ENCODE measurements at places on chromosomes 5 and 9.
A peak's percentile ranks its signal among the peaks of the same experiment; 100 is the strongest.

GRCh38 chr5:140424135-140424534 is 22.5 kb downstream of the ANKHD1 start:
- no peak for DNase-seq

GRCh38 chr9:27933210-27934025 is 360.1 kb upstream of the C9orf72 start:
- DNase-seq, result no peak

GRCh38 chr9:109908459-109909390 is 128.7 kb downstream of the PALM2AKAP2 start:
- DNase-seq, result no peak

GRCh38 chr5:108728566-108729241 is 19.0 kb upstream of the FER start:
- DNase-seq, result no peak

GRCh38 chr9:90141723-90142122 is 500.9 kb downstream of the DIRAS2 start:
- DNase-seq, result no peak

- no peak for DNase-seq
Observed at GRCh38 chr9:2227144-2227867, 212.2 kb downstream of the SMARCA2 start.

- no peak for DNase-seq
Observed at GRCh38 chr9:78664370-78664769, 367.4 kb downstream of the PSAT1 start.

GRCh38 chr5:149333711-149334443 is 11.4 kb upstream of the GRPEL2 start:
- DNase-seq, result no peak

DNA sequence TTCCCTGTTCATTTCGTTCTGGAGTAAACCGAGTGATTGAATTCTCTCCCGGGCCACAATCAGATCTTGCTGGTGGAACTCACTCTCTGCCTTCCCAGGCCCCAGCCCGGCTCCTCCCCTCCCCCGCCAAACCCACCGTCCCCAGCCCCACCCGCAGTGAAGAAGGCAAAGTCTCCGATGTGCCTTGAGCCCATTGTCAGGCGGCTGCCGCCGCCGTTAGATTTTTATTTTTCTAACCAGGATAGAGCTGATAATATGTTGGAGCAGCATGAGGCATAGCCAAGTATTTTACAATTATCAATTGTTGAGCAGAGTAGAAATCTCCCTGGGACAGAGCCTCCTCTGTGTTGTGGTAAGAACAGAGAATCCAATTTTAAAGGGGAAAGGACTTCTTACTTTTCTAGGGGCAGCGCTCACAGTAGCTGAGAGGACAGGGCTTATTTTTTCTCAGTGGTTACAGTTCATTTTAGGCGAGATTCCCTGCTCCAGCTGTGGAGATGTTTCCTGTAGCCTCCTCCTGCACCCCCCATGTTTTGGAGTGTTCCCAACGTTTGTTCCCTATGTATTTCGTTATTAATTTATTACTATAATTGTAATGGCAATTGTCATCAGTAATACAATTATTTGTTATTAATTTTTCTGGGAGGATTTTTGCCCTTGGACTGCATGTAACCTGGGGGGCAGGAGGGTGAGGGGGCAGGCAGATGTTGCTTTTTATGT is 1.3 kb downstream of the PSAT1 start:
- DNase-seq, result peak; percentile 41

- no peak for DNase-seq
Observed at GRCh38 chr9:19137282-19137681, 10.0 kb upstream of the PLIN2 start.

GRCh38 chr9:114606068-114606467 is 5.0 kb upstream of the TMEM268 start:
- no peak for DNase-seq

DNA sequence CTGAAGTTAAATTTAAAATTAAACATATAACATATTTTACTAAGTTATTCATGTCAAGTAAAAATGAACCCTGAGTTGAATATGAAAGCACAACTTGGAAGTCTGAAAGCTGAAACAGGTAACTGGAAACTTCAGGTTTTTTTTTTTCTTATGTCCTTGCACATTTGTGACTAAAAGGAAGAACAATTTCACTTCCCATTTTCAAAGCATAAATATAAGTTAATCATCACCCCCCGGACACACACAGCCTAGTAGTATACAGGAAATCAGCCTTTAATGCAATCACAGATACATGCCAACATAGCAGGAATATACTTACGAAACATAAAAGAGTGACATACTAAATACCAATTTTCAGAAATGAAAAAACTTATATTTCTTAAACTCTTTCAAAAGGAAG is 225.9 kb downstream of the RFX3 start:
- DNase-seq, result no peak

- no peak for DNase-seq
Observed at GRCh38 chr5:38780945-38781344, 64.9 kb upstream of the OSMR start.

GRCh38 chr5:77302247-77302646 is 91.8 kb downstream of the PDE8B start:
- no peak for DNase-seq

GRCh38 chr9:2722715-2723114 is 5.4 kb downstream of the KCNV2 start:
- no peak for DNase-seq

- DNase-seq, result no peak
Observed at GRCh38 chr9:97411440-97411788, 482 bp upstream of the TDRD7 start.

DNA sequence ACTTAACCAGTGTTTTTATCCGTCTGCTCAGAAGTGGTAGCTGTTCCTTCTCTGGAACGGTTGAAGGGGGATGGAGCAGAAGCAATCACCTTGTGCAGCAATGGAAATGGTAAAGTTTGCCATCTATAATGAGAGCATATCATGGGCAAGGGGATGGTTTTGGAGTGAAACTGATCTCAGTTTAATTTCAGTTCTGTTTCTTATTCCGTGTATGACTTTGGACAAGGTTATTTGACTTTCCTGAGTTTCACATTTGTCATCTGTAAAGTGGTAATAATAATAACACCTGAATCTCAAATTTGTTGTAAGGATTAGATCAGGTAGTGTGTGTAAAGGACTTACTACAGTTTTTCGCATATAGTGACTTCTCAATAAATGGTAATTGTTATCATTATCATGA is 106.1 kb downstream of the PCSK1 start:
- DNase-seq, result no peak

DNA sequence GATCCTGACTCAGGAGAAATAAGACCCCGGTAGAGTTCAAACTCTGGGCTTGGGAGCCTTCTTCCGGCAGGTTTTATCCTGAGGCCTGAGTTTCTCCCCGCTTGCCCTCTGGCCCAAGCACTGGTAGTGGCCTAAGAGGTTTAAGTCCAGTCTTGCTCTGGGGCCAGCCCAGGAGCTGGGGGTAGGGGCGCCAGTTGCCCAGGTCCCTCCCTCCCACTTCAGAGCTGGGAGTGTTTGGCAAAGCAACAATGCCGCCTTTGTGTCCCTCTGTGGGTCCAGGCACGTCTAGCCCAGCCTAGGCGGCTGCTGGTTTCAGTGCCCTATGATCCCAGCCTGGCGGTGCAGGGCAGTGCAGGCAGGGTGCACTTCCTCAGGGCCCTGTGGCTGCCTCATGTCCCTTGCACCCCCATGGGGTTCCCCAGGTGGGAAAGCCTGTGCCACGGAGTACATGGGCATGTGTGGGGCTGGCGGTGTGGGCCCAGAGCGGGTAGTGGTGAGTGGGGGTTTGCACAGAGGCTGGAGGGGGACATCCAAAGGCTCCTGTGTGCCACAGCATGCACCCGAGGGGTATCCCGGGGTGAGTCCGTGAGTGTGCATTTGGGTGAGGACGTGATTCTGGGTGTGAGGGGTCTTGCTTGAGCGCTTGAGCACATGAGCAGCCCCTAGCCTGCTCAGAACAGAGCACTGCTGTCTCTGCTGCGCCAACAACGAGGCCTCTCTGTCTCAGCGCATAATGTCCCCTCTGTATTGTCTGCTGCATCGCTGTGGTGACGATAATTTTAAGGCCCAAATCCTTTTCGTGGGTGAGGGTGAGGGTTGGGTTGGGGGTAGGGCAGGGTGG is 61.7 kb upstream of the PSD2 start:
- no peak for DNase-seq

DNA sequence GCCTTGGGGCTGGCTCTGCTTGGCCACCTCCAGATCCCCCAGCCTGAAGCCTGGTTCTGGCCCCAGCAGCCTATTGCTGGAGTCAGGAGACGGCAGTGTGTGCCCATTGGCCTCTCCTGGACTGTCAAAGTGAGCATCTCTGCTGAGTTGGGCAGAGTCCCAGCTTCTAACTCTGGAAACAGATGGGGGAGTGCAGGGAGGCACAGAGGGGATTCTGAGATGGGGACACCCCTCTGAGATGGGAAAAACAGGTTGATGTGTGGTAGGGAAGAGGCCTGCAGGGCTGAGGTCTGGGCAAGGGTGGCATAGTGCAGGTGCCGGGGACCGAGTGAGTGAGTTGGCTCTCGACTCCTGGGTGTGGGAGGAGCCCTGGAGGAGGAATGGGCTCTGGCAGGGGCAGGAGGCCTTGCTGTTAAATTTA is 27.5 kb downstream of the PHF2 start:
- DNase-seq, result no peak

- no peak for DNase-seq
Observed at GRCh38 chr9:86282979-86283535, 719 bp upstream of the ISCA1 start.

GRCh38 chr9:27377811-27378456 is 81.0 kb upstream of the EQTN start:
- DNase-seq, result no peak

- no peak for DNase-seq
Observed at GRCh38 chr9:26779062-26779461, 113.5 kb downstream of the CAAP1 start.

DNA sequence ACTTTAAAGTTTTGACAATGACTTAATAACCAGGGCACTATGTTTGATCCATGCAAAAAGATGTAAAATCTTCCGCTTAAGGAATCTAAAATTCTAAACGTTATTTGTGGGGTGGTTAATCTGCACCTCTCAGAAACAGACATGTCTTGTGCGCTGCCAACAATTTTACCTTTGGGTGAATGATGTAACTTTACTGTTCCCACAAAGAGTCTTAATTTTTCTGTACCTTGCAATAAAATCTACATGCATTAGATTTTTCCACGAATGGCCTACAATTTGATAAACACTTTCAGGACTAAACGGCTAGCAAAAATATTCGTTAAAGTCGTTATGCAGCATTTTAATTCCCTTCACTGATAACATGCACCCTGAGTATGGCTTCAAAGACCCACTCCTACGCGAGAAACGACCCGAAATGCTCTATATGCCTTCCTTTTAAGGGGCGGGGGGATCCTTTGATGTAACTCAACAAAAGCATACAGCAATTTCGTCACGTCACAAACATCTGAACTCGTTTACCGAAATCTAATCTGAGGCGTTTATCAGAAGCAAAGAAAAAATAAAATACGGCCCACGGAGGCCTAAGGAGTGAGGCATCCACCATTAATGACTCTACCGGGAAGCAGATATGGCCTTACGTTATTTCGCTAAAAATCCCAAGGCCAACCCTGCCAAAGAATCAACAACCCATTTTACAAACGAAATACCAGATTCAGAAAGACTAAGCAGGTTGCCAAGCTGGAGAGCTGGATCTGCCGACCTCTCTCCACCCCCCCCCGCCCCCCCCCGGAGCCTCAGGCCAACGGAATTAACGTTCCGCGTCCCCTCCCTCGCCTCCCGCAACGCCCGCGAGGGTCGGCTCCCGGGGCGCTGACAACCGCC is 621 bp downstream of the AK6 start:
- DNase-seq, result no peak

DNA sequence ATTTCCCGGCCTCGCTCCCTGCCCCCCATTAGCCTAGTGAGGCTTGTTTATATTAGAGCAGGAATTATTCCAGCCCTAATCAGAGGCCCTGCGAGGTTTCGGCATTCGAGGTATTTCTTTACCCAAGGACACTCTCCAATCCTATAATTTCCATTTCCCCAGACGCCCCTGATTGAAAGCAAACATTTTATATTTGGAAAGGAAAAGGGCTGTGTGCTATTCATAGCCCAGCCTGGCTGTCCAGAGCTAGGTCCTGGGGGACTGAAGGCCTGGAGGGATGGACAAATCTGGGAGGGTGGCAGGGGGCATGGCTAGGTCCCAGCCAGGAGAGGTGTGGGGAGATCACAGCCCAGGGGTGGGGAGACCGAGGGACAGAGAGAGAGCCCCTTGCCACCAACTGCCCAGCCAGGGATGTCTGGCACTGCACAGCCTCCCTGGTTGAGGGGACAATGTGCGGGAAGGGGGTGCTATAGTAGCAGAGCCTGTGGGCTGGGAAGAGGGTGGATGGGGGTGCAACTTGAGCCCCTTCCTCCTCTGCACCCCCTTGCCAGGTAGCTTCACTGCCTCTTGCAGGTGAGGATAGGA is 125.1 kb downstream of the BARX1 start:
- no peak for DNase-seq

GRCh38 chr5:133427121-133427777 is 185.1 kb downstream of the FSTL4 start:
- no peak for DNase-seq

DNA sequence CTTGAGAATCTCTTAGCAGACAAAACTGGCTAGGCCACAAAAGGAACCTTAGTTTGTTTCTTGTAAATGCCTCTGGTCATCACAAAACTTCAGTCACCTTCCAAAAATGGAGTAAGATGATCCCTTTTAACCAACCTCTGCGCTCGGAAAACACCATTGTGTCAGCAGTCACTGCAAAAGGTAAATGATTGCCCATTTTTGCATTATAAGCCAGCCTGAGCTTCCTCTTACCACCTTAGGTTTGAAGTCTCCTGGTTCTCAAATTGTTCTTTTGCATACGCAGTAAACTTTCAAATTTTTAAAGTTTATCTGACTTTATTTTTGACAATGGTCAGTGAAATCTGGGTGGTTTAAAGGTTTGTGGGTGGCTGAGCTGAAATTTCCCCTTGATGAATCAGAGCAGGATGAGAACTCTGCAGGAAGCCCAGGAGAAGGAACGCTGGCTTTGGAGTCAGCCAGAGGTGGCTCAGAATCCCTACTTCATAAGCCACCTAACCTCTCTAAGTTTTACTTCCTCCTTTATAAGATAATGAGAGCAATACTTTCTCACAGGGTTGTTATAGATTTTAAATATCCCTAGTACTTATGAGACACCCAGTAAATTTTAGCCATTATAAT is 131.4 kb downstream of the MED10 start:
- no peak for DNase-seq

- peak; percentile 64 for DNase-seq
Observed at GRCh38 chr9:35791297-35791921, at the start of gene NPR2. Gene NPR2, plus strand, starts transcription at chr9:35791591. Its CDS starts 818 bp downstream, at chr9:35792409.

DNA sequence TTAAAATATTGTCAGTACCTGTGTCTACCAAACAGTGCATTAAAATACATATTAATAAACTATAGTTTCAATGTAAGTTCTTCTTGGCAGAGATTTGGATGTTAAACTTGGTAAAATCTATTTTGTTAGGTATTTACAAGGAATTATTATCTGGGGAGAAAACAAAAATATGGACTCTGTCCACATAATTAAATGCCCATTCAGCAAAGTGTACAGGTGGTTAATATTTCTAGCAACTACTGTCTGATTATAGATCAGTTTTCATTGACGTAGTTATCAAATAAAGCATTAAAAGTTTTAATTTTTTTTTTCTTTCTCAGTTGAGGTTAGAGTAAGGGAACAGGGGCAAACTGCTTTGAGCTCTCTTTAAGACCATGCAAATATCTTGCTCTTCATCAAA is 88.9 kb downstream of the NNT start:
- no peak for DNase-seq
